ENCODE measurements at places on chromosomes 2 and 18. TPM values are rescaled to one million over a fixed set of nuclear protein-coding genes. Genes with fewer than 3 reads are reported as not detected.

GLS gene
- total RNA-seq: 425 TPM

DNA sequence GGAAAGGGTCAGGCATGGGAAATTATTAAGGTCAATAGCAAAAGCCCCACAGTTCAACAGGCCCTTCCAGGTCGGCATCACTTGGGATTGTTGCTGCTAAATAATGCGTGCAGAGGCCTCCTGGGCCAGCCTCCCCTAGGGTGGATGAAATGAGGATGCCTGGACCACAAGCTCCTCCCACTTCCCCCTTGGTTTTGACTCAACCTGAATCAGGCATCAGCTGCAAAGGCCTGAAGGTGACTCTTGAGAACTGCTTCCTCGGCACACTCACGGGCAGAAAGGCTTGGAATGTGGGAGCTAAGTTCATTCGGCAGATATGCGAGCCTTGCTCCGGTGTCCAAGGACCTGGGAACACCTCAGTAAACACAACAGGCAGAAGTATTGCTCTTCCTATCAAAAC, 69.3 kb downstream of the MBP start:
- no peak overlapping the region for H3K27ac ChIP-seq
- H3K4me3 ChIP-seq: no peak overlapping the region
- peaks cover 3% of the 10 kb centered on the region for H3K4me1 ChIP-seq
- H3K36me3 ChIP-seq: peaks cover 2% of the 10 kb centered on the region
- H3K27me3 ChIP-seq: no peaks in the 10 kb centered on the region
- no peak for DNase-seq

EFEMP1 gene
- total RNA-seq: 793 TPM

- H3K4me1 ChIP-seq: peaks cover 5% of the 10 kb centered on the region
- no peaks in the 10 kb centered on the region for H3K36me3 ChIP-seq
- no peak for DNase-seq
- peaks cover 1% of the 10 kb centered on the region for H3K27me3 ChIP-seq
- no peak overlapping the region for H3K4me3 ChIP-seq
Measured at GRCh38 chr18:56322406-56322805, 316.0 kb downstream of the TXNL1 start.

GRCh38 chr2:70808983-70809958, 11.1 kb downstream of the CLEC4F start:
- H3K27ac ChIP-seq: no peak overlapping the region
- H3K4me3 ChIP-seq: no peak overlapping the region
- H3K4me1 ChIP-seq: no peaks in the 10 kb centered on the region
- no peaks in the 10 kb centered on the region for H3K27me3 ChIP-seq
- no peaks in the 10 kb centered on the region for H3K36me3 ChIP-seq

GRCh38 chr2:219951099-219951498, 323.7 kb downstream of the SLC4A3 start:
- H3K36me3 ChIP-seq: no peaks in the 10 kb centered on the region
- H3K4me1 ChIP-seq: no peaks in the 10 kb centered on the region
- no peak overlapping the region for H3K4me3 ChIP-seq

KCNG2 gene
- total RNA-seq: 1.1 TPM

DNA sequence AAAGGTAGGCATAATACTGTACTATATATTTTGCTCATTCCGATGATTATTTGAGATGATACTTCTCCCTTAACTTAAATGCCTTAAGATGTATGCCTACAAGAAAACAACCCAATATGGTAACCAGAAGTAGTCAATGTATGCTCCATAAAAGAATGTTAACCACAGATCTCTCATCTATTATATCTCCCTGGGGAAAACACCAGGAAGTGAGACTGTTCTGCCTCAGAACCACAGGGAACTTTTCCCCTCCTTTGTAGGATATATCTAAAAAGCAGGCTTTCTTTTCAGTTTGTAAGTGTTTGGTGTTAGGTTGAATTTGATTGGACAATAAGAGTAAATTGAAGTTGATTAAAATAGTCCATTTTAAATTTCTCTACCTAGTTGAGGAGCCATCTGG, 1160.5 kb upstream of the NXPH2 start:
- no peak for DNase-seq
- no peak overlapping the region for H3K27ac ChIP-seq
- H3K36me3 ChIP-seq: no peaks in the 10 kb centered on the region
- H3K4me3 ChIP-seq: no peak overlapping the region

DNA sequence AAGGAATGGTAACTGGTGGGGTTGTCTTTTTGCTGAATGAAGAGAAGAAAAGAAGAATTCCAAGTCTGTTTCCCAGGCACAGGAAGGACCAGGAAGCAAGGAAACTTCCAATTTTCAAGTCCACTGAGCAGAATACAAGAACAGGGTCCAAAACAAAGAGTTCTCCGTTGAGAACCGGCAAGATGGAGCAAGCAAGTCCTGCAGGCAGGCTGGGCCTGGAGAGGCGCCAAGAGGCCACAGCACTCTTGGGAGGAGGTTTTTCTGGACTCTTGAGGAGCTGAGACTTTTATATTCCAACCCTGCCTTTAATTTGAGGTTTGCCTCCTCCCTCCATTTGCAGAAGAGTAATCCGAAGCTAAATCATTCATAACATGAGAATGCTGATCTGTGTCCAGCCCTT, 224.5 kb downstream of the IKZF2 start:
- H3K27me3 ChIP-seq: no peaks in the 10 kb centered on the region
- H3K36me3 ChIP-seq: no peaks in the 10 kb centered on the region

DNA sequence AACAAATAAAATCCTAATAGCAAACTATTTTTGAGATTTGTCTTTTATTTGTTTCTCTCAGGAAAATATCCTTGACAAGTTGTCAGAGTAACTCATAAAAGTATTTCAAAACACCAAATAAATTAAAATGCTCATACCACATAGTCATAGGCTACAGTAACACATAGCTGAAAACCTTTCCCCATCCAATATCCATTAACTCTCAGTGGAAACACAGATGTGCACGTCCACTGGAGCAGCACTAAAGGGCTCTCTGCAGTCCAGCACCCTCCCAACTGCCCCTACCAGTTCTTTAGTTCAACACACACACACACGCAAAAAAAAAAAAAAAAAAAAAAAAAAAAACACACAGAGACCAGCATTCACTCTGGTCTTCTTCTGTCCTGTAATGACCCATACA, 879 bp upstream of the XDH start:
- no peaks in the 10 kb centered on the region for H3K4me1 ChIP-seq
- no peak overlapping the region for H3K27ac ChIP-seq
- no peaks in the 10 kb centered on the region for H3K27me3 ChIP-seq
- no peak overlapping the region for H3K4me3 ChIP-seq

All from aorta (tissue), 5 donors.